Activated naive CD8-positive, alpha-beta T cell treated with anti-CD3 and anti-CD28 coated beads for 36 hours (primary cell): ENCODE measurements at places on chromosomes 3 and 15.

- DNase-seq, result peak; percentile 70
These were observed 45.0 kb downstream of the TNK2 start for GRCh38 chr3:195863121-195864061.

DNA sequence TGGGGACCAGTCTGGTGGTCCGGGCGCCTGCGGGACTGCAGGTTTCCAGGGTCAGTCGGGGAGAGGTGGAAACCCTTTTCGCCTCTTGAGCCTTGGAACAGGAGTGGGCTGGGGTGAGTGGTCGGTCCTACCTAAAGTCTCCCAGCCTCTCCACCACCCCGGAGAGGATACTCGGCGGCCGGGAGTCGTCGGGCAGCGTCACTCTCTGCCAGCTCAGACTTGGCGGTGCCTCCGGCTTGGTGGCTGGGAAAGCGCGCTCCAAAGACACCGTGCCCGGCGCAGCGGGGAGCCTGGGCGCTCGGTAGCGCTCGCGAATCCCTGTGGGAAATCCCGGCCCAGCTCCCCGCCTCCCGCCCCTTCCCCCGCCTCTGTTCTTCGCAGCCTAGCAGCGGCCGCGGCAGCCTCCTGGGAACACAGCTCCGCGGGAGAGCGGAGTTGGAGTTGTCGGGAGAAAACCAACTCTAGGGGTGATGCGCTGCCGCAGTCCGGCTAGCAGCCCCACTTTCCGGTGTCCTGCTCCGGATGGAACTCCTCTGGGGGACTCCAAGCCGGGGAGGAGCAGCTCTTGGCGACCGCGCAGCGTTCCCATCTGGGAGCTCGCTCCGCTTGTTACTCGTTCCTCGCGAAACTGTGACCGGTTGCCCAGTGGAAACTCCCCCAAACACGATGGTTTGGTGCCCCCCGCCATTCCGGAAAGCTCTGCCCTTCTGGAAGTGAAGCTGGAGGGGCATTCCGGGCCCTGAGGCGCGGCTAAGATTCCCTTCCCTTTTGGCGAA is 1.4 kb downstream of the EPHB1 start:
- DNase-seq, result no peak

GRCh38 chr3:126033051-126033745 is 50.7 kb downstream of the SLC41A3 start:
- no peak for DNase-seq

DNA sequence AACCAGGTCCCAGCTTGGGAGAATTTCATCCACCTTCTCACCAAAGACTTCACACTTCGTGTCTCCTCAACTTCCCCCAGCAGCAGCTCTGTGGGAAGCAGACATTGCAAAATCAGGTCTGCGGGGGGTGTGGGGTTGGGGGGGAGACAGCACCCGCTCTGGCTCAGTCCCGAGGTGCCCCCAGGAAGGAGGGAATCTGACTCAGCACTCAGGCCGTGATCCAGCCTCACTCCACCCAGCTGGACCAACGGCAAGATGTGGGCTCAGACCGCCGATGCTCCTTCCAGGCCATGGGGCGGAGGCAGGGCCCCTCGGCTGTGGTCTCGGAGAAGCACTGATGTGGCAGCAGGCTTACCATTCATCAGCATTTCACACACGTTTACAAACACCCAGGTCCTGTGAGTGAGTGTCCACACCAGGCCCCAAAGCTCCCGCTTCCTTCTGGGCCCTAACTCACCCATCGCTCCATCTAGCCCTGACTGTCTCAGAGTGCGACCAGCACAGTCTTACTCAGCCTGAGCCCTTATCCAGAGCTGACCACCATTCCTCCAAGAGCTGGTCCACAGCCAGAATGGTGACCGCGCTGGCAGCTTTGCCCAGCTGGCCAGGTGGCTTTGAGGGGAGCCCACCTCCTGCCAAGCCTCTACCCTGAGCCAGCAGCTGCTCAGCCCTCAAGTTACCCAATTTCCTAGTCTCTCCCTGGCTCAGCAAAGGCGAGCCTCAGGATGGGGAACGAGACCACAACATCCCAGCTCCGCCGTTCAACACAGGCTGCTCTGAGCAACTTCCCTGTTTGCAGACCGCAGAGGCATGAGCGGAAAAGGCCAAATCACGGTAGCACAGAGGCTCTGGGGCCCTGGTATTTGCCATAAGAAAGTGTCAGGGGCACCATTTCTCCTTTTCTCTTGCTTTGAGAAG is 3.3 kb downstream of the STAB1 start:
- DNase-seq, result no peak

DNA sequence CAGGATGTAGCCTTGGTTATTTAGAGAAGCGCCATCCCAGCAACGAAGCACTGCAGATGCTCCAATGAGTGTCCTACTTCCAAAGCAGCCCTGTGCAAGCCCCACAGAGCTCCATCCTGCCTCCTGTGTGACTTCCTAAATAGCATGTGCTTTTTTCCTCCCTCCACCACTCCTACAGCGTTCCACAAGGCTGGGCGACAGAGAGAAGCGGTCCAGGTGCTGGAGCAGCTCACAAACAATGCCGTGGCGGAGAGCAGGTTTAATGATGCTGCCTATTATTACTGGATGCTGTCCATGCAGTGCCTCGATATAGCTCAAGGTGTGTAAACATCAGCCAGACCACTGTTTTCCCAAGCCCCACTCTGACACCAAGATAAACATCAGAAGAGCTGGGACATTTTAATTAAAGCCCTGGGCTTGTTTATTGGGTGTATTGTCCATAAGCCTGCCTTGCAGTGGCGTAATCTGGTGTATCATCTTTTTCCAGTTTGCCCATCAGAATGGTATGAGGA is 22.2 kb upstream of the RHO start:
- DNase-seq, result no peak

GRCh38 chr3:3851621-3852323 is 52.5 kb downstream of the LRRN1 start:
- no peak for DNase-seq

DNA sequence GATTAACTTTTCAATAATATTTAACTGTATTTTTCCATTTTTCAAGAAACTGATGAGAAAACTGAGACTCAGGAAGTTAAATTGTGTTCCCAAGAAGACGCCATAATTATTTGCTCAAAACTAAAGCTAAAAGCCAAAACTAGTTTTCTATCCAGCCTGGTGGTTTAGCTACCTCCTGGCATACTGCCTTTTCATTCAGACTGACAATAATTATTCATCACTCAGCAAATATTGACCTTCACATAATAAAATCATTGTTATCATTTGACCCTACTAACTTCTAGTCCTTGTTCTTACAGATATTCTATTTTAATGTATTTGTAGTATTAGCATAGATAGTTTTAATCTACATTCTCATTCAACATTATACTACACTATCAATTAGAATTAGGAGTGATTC is 210.6 kb upstream of the GADL1 start:
- no peak for DNase-seq

GRCh38 chr3:176906046-176906905 is 291.0 kb downstream of the TBL1XR1 start:
- DNase-seq, result no peak

- peak; percentile 63 for DNase-seq
These were observed 12.9 kb downstream of the PCYT1A start for GRCh38 chr3:196274585-196274984.

- DNase-seq, result no peak
These were observed 83.8 kb downstream of the MRPL46 start for GRCh38 chr15:88383354-88383753.

DNA sequence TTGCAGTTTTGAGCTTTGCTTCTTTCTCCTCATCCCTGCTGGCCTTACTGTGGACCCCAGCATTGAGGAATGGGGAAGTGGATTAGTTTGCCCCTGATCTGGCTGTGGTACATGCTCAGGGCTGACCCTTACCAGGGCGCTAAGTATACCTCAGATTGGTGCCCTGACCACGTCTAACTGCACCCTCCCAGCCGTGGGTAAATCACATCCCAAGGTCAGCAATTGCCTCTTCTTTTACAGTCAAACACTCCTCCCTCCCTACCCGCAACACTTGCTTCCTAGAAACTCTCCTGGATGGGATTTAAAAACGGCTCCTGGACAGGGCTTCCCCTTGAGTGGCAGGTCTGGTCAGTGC is 437.9 kb downstream of the NR2F2 start:
- DNase-seq, result no peak

GRCh38 chr3:38009807-38010591 is 19.4 kb downstream of the VILL start:
- no peak for DNase-seq

- no peak for DNase-seq
These were observed 111.0 kb downstream of the LRRK1 start for GRCh38 chr15:101029971-101030661.

DNA sequence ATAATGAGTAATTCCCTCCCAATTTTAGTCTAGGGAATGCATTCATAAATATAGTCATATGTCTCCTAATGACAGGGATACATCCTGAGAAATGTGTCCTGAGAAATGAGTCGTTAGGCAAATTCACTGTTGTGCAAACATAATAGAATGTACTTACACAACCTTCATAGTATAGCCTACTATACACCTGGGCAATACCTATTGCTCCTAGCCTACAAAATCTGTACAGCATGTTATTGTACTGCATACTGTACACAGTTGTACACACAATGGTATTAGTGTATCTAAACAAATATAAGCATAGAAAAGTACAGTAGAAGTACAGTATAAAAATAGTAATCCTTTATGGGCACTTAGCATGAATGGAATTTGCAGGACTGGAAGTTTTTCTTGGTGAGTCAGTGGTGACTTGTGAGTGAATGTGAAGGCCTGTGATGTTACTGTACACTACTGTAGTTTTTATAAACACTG is 6.6 kb downstream of the DTWD1 start:
- no peak for DNase-seq

- no peak for DNase-seq
These were observed 255.8 kb downstream of the MEIS2 start for GRCh38 chr15:36844534-36844998.

DNA sequence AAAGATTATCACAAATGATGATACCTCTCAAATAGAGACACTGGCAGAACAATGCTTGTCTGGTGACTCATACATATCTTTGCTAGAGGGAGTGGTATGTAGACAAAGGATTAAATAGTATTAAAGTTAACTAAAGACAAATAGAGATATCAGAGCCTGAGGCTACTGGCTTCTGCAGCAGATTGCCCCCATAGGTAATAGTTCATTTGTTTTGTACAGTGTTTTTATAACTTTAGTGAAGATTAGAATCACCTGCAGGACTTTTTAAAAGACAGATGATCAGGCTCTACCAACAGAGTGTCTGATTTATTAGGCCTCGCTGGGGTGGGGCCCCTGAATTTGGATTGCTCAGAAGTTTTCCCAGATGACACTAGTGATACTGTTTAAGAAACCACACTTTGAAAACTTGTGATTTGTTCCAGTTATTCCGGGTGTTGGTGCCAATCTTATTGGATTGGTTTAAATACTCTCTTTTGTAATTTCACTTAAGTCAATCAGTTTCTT is 96.4 kb downstream of the NAALADL2 start:
- DNase-seq, result no peak

DNA sequence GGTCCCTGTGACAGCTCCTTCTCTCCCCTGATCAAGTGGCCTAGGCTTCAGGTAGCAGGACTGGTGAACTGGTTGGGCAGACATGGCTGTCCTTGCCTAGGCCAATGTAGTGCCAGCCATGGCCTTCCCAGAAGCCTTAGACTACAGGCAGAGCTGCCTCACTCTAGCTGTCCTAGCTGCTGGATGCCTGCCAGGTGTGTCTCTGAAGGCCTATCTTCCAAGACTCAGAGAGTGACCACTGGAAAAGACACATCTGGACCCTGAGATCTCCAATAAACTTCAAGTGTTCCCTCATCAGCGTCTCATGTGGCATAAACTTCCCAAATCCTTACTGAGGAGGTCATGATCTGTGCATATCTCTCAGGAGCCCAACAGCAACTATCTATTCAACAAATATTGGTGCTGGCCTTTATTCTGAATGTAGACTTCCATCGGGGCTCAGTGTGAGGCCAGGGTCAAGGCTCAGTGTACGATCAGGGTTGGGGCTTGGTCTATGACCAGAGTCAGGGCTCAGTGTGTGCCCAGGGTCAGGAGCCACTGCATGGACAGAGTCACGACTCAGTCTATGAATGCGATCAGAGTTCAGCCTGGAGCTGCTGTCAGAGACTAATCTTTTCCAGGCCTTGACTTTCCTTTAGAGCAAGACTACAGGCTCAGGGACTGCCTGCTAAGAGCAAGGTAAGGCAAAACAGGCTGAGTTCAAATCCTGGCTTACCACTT is 36.5 kb upstream of the INSYN1 start:
- no peak for DNase-seq

- no peak for DNase-seq
These were observed 58.4 kb downstream of the IGF2BP2 start for GRCh38 chr3:185766329-185767001.

- DNase-seq, result no peak
These were observed 82.9 kb upstream of the GSK3B start for GRCh38 chr3:120177151-120177550.

GRCh38 chr15:43082509-43082908 is 23.3 kb downstream of the UBR1 start:
- no peak for DNase-seq

DNA sequence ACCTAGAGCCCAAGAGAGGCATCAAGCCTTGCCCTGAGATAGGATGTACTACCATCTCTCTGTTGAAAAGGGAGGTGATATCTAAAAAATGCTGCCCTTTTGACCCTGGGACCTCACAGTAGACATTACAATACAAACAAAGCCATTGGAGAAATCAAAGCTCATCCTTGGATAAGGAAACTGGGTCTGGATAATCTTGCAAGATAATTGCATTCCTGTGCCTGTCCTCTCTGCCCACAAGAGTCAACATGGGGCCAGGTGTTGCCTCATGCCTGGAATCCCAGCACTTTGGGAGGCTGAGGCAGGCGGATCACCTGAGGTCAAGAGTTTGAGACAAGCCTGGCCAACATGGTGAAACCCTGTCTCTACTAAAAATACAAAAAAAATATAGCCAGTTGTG is 57.3 kb upstream of the DLG1 start:
- no peak for DNase-seq

GRCh38 chr3:139117883-139118760 is 73.4 kb upstream of the PRR23C start:
- no peak for DNase-seq

- DNase-seq, result no peak
These were observed 61.8 kb upstream of the TSC22D2 start for GRCh38 chr3:150346266-150346665.

DNA sequence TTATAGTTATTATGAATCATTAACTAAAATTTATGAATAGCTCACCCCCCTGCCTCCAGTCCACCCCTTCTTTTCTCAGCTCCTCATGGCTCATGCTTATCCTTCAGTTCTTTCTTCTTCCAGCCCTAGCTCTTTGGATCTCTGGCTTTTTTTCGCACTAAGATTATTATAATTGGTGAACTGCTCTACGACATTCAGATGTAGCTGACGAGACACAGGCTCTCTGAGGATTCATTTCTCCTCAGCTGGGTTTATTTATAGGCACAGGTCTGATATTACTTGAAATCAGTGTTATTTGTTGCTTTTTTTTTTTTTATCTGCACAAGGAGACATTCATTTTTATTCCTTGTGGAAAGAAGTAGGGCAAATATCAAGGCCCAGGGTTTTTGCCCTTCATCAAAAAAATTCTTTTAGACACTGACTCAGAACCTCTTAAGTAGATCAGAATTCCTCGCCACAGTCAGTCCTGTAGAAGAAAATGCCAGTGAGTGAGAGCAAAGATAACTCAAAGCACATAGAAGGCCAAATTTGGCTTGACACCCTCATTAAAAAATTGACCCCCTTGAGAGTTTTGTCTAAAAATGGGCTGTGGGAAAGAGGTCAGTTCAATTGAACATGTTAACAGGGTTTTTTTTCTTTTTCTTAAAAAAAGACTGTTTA is 106.6 kb downstream of the MYH15 start:
- no peak for DNase-seq

GRCh38 chr3:72339670-72340030 is 508.6 kb downstream of the SHQ1 start:
- DNase-seq, result no peak
